ENCODE measurements at places on chromosomes 13 and 19. TPM values are rescaled to one million over a fixed set of nuclear protein-coding genes. Genes with fewer than 3 reads are reported as not detected.

ZNF575 gene
- 0.11 TPM for total RNA-seq

BRCA2 gene
- 10.3 TPM for total RNA-seq

ANKRD24 gene
- 0.49 TPM for total RNA-seq

LIM2 gene
- total RNA-seq = not detected

RDH8 gene
- not detected for total RNA-seq

PRKCG gene
- total RNA-seq = 0.03 TPM

MAMSTR gene
- total RNA-seq = not detected

LNX2 gene
- total RNA-seq = 2.2 TPM

ITPKC gene
- total RNA-seq = 10.1 TPM

All from A375 (cell line).